WTC11 (cell line): ENCODE measurements at places on chromosomes 5 and 9.

- no peak for DNase-seq
These were observed 2.8 kb downstream of the MYO10 start for GRCh38 chr5:16933337-16933736.

GRCh38 chr5:8491254-8491653 is 622.3 kb downstream of the MTRR start:
- DNase-seq, result no peak

DNA sequence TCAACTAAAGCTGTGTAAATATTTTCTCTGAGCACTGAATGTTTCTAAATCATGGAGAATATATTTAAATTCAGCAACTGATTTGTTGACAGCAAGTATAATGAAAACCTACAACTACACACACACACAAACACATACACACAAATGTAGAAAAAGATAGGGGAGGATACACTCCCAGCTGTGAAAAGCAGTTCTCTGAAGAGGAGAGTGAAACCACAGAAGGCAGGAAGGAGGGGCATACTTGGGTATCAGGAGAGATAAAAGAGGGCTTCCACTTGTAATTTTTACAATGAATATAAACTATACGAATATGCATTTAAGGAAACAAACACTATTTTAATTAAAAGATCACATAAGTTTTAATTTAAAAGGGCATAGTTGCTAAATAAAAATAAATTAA is 227.8 kb upstream of the SLC24A2 start:
- DNase-seq, result no peak

GRCh38 chr5:13403351-13403750 is 541.1 kb downstream of the DNAH5 start:
- no peak for DNase-seq

DNA sequence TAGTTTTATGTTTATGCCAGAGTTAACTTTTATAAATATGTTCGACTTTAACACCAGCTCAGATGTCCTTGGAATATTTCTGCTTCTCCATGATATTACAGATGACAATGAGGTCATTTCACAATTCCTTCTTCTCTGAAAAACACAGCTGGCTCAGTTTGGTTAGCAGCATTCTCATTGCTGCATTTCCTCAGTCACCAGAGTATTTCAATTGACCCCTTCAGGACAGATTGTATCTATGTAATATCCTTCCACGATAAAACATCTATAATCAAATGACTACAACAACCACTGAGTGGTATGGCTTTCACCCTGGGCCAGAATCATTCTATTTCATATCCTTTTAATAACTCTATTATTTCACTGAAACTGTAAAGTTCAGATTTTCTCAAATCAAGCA is 148.7 kb downstream of the OXCT1 start:
- DNase-seq, result no peak

GRCh38 chr5:149638136-149638535 is 56.8 kb downstream of the ARHGEF37 start:
- DNase-seq, result no peak

- no peak for DNase-seq
These were observed 123.9 kb downstream of the FBXL17 start for GRCh38 chr5:108257996-108258395.
